ENCODE measurements at places on chromosomes 6 and 20. TPM values are rescaled to one million over a fixed set of nuclear protein-coding genes. Genes with fewer than 3 reads are reported as not detected.

DNA sequence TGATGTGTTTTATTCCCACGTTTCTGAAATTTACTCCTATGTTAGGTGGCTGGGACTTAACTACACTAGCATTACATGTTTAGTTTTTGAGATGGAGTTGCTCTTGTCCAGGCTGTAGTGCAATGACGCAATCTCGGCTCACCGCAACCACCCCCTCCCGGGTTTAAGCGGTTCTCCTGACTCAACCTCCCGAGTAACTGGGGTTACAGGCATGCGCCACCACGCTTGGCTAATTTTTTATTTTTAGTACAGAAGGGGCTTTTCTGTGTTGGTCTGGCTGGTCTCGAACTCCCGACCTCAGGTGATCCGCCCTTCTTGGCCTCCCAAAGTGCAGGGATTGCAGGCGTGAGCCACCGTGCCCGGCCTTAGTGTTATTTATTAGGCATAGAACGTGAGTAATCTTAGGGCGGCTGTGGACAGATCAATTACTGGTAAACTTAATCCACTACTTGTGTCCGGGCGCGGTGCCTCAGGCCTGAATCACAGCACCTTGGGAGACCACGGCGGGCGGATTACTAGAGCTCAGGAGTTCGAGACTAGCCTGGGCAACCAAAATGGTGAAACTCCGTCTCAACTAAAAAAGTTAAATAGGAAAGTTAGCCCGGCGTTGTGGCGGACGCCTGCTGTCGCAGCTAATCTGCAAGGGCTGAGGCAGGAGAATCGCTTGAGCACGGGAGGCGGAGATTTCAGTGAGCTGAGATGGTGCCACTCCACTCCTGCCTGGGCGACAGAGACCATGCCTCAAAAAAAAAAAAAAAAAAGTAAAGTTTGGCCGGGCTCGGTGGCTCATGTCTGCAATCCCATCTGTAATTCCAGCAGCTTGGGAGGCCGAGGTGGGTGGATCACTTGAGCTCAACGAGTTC, 123.7 kb upstream of the BTN3A2 start:
- peak overlapping the region; percentile 88 for H3K27ac ChIP-seq
- H3K4me1 ChIP-seq, result no peaks in the 10 kb centered on the region
- peak; percentile 53 for DNase-seq
- peak overlapping the region; percentile 50 for H3K4me3 ChIP-seq
- no peaks in the 10 kb centered on the region for H3K27me3 ChIP-seq

DNA sequence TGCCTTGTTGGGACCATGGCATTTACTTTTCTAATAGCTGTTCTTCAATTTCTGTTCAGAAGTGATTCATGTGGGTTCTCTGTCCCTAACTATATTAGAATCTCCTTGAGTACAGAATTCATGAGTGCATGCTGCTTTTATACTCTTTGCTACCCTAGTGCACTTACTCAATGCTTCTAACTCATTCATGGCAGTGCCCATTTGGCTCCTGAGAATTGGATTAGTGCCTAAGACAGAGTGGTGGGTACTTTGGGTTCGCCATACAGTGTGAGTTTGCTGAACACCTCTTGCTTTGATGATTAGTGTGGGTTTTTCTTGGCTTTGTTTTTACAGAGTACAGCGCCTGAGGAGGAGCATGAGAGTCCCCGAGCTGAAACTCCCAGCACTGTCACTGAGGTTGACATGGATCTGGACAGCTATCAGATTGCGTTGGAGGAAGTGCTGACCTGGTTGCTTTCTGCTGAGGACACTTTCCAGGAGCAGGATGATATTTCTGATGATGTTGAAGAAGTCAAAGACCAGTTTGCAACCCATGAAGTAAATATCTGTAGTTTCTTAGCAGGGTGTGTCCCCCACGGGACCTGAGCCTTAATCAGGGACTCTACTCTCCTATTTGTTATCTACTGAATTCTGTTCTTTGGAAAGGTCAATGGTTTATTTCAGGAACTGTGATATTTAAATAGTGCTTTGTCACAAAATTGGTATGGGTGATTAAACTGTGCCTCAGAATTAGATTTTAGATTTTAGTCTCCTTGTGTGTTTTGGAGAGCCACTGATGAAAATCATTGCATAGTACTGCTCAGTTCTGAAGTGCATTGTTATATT, 150.7 kb downstream of the UTRN start:
- no peak overlapping the region for H3K4me3 ChIP-seq
- H3K27ac ChIP-seq, result no peak overlapping the region
- DNase-seq, result no peak
- no peaks in the 10 kb centered on the region for H3K4me1 ChIP-seq

GRCh38 chr6:50973464-50973863, 154.8 kb downstream of the TFAP2B start:
- no peak for DNase-seq
- no peaks in the 10 kb centered on the region for H3K36me3 ChIP-seq
- no peak overlapping the region for H3K4me3 ChIP-seq
- no peak overlapping the region for H3K27ac ChIP-seq
- peaks cover 34% of the 10 kb centered on the region for H3K4me1 ChIP-seq

DNA sequence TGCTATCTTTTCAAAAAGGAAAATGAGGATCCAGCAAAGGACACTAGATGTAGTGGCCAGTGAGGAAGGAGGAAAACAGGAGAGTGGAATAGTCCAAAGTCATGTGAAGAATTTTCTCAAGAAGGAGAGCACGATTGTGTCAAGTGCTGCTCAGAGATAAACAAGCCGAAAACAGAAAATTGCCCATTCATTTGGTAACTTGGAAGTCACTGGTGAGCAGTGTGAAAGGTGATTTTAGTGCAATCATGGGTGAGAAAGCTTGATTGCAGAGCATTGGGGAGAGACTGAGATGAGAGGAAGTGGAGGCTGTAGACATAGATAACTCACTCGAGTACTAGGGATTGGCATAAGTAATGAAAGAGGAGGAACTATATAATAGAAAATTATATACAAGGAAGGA, 26.0 kb upstream of the PRDM1 start:
- DNase-seq, result no peak
- no peak overlapping the region for H3K27ac ChIP-seq
- H3K36me3 ChIP-seq, result no peaks in the 10 kb centered on the region

DNA sequence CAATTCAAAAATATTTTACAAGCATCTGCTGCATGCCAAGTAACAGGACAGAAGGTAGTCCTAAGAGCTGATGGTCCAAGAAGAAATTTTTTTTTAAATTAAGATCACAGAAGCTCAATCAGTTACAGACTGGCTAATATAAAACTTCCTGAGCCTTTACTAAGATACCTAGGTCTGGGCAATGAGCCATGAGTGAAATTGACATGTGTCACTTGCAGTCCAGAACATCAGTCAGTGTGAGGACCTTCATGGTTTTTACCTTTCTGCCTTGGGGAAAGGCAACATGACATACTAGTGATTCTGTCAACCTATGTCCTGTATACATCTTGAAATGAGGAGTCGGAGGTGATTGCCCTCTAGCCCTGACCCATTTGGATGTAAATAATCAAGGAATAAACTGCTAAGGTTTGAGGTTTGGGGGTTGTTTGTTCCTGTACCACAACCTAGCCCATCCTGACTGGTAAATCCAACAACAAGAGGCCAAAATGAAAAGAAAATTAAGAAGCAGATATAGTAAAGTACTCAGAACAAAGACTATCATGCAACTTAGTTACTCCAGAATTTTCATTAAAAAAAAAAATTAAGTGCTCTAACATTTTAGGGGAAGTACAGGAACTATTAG, 70.0 kb downstream of the CNKSR3 start:
- no peaks in the 10 kb centered on the region for H3K36me3 ChIP-seq
- H3K27me3 ChIP-seq, result no peaks in the 10 kb centered on the region
- DNase-seq, result no peak
- H3K27ac ChIP-seq, result no peak overlapping the region
- H3K4me3 ChIP-seq, result no peak overlapping the region

- H3K36me3 ChIP-seq, result no peaks in the 10 kb centered on the region
- no peaks in the 10 kb centered on the region for H3K27me3 ChIP-seq
- H3K4me1 ChIP-seq, result no peaks in the 10 kb centered on the region
- peak; percentile 77 for DNase-seq
- H3K27ac ChIP-seq, result no peak overlapping the region
Observed at GRCh38 chr6:25556516-25556915, 95.5 kb upstream of the SCGN start.

GRCh38 chr6:155483858-155484257, 28.2 kb upstream of the NOX3 start:
- DNase-seq, result peak; percentile 54
- no peaks in the 10 kb centered on the region for H3K36me3 ChIP-seq
- peaks cover 5% of the 10 kb centered on the region for H3K4me1 ChIP-seq
- H3K4me3 ChIP-seq, result no peak overlapping the region
- H3K27ac ChIP-seq, result no peak overlapping the region

- no peak overlapping the region for H3K4me3 ChIP-seq
- H3K27me3 ChIP-seq, result no peaks in the 10 kb centered on the region
- H3K27ac ChIP-seq, result no peak overlapping the region
- H3K4me1 ChIP-seq, result peaks cover 22% of the 10 kb centered on the region
- peak; percentile 59 for DNase-seq
Observed at GRCh38 chr6:22147921-22148776, 148.7 kb downstream of the PRL start.

- H3K4me1 ChIP-seq, result no peaks in the 10 kb centered on the region
- no peaks in the 10 kb centered on the region for H3K27me3 ChIP-seq
- no peaks in the 10 kb centered on the region for H3K36me3 ChIP-seq
- H3K4me3 ChIP-seq, result no peak overlapping the region
- H3K27ac ChIP-seq, result no peak overlapping the region
Observed at GRCh38 chr20:54335299-54335698, 127.4 kb downstream of the PFDN4 start.

GRCh38 chr6:71730284-71730683, 156.1 kb upstream of the RIMS1 start:
- no peak overlapping the region for H3K27ac ChIP-seq
- no peak overlapping the region for H3K4me3 ChIP-seq
- DNase-seq, result no peak
- H3K36me3 ChIP-seq, result no peaks in the 10 kb centered on the region
- no peaks in the 10 kb centered on the region for H3K27me3 ChIP-seq

DNA sequence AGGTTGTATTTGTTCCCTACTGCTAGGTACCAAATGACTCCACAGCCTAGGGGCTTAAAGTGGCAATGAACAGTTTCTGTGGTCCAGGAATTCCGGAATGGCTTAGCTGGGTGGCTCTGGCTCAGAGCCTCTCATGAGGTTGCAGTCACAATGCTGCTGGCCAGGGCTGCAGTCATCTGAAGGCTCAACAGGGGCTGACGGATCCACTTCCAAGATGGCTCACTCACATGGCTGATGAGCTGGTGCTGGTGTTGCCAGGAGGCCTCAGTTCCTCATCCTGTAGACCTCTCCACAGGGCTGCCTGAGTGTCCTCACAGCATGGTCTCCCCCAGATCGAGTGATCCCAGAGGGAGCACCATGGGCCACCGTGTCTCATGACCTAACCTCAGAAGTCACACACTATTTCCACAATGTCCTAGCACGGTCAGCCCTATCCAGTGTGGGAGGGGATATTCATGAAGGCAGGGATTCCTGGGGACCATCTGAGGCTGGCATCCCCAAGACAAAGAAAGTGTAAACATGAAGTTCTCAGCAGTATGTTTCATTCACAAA, 19.0 kb upstream of the BPI start:
- H3K4me3 ChIP-seq, result no peak overlapping the region
- no peak overlapping the region for H3K27ac ChIP-seq
- no peak for DNase-seq
- H3K27me3 ChIP-seq, result no peaks in the 10 kb centered on the region

Gene GGTLC1
- not detected for total RNA-seq

Gene SIGLEC1
- total RNA-seq, result not detected

Gene POPDC3
- total RNA-seq, result 0.62 TPM

Gene AKAP7
- 72.4 TPM for total RNA-seq

Gene MEA1
- 113 TPM for total RNA-seq

Gene NECAB3
- 100 TPM for total RNA-seq

Gene C6orf15
- total RNA-seq, result not detected

Gene SLC17A1
- not detected for total RNA-seq

Gene EFCAB8
- total RNA-seq, result 0.13 TPM
